Activated CD4-positive, alpha-beta T cell treated with anti-CD3 and anti-CD28 coated beads for 24 hours (primary cell): ENCODE measurements at places on chromosomes 1 and 21.

DNA sequence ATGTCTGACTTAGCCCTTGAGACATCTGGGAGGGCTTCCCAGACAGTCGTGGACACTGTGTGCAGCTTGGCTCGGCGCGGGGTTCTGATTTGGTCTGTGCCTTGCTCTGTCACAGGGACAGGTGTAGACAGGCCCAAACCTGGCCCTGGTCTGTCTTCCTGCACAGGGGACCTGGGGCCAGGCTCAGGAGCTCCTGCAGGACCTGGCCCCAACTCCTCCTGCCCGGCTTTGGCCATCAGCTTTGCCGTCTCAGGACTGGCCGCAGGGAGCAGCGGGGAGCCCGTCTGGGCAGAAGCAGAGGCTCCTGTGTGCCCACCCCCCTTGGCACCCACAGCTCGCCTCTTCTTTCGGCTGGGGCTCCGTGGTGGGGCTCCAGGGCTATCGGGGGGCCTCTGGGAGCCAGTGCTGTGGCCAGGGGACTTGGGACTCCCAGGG lies 1.7 kb downstream of the PERM1 start:
- DNase-seq, result no peak

- DNase-seq, result no peak
Measured at GRCh38 chr1:214435867-214436266, 115.5 kb downstream of the PTPN14 start.

GRCh38 chr21:41536076-41536826 lies 28.3 kb upstream of the TMPRSS2 start:
- no peak for DNase-seq

DNA sequence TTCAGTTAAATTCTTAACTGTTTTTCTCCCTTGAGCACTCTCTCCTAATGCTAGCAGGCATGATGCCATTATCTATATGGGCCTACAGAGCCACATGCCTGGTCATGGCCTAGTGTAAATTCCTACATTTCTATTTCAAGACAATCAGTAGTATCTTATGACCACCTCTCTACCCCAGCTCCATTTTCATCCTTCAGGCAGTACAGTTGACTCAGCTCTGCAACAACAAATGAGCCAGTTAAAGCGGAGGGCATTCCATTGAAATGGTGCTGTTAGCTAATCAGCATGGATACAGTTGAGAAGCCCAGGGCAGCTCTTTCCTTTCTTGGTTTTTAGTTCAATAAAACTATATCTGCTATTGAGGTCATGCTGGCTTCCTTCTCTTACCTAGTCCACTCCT lies 150.0 kb downstream of the PPP1R12B start:
- DNase-seq, result no peak

DNA sequence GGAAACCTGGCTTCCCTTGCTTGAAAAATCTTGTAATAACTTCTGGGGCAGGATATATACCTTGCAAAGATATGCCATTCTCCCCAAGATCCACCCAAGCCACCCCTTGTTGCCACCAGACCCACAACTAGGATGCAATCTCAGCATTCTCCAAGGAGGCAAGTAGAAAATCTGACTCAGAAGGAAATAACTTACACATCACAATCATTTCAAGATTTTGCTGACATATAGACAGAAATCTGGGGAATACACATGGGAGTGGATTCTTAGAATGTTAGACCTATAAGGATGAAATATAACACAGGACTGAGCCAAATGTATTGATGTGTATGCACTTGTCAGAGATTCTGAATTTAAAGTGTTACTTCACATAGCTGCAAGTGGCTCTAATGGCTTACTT lies 14.8 kb upstream of the ZDHHC18 start:
- no peak for DNase-seq

DNA sequence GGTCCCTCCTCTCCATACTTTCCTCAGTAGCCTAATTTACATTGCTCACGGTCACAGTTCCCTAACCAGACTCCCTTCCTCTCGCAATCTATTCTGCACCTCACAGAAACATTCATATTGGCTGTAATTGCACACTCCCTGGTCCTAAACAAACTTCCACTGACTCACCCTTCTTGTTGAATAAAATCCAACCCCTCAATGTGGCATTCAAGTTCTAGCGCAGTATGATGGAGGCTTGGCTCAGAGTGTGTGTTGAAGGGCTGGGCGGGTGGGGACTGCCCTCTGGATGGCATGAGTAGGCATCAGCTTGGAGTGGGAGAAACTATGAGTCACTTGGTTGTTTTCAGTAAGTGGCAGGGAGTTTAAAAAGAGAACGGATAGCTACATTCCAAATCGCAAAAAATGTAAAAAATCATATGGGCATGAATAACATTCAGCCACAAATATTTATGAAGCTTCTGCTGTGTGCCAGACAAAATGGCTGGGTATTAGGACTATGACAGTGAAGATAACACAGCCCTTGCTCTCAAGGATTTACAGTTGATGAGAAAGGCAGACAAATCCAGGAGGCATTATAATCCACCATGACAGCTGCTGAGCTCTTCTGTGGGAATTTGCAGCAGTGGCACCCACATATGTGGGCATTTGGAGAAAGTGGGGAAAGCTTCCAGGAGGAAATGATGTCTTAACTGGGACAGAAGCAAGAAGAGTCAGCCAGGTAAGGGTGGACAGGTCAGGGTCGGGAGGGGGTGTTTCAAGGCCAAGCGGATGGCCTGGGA lies 42.2 kb upstream of the LYST start:
- no peak for DNase-seq

- no peak for DNase-seq
Measured at GRCh38 chr1:8844501-8845006, 27.1 kb upstream of the RERE start.

GRCh38 chr1:247180581-247180980 lies 8.8 kb upstream of the ZNF124 start:
- no peak for DNase-seq

- no peak for DNase-seq
Measured at GRCh38 chr1:166638137-166638536, 201.1 kb upstream of the POGK start.

DNA sequence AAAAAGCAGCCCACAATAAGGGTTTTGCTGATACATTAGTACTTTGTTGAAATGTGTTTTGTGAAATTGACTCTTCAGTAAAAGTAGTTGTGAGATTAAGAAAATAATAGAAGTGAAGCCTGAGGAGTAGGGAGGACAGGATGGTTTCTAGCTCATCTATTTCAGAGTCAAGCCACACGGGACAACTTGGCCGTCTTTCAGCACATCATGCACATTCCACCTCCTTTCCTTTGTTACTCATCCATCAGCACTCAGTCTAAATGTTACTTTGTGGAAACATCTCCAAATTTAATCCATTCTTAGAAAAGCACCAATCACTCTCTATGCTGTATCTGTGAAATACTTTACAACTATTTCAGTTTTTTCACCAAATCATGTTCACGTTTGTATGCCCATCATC lies 223.3 kb downstream of the FGGY start:
- no peak for DNase-seq

GRCh38 chr1:236354330-236355147 lies 39.5 kb upstream of the EDARADD start:
- DNase-seq, result no peak

- no peak for DNase-seq
Measured at GRCh38 chr1:34113887-34114286, 51.1 kb downstream of the CSMD2 start.

- DNase-seq, result peak; percentile 3
Measured at GRCh38 chr1:226337276-226337875, 28.4 kb upstream of the LIN9 start.

GRCh38 chr1:165738794-165739193 lies 29.9 kb downstream of the TMCO1 start:
- no peak for DNase-seq
